T-helper 9 cell (primary cell): ENCODE measurements at places on chromosomes 7 and 10.

DNA sequence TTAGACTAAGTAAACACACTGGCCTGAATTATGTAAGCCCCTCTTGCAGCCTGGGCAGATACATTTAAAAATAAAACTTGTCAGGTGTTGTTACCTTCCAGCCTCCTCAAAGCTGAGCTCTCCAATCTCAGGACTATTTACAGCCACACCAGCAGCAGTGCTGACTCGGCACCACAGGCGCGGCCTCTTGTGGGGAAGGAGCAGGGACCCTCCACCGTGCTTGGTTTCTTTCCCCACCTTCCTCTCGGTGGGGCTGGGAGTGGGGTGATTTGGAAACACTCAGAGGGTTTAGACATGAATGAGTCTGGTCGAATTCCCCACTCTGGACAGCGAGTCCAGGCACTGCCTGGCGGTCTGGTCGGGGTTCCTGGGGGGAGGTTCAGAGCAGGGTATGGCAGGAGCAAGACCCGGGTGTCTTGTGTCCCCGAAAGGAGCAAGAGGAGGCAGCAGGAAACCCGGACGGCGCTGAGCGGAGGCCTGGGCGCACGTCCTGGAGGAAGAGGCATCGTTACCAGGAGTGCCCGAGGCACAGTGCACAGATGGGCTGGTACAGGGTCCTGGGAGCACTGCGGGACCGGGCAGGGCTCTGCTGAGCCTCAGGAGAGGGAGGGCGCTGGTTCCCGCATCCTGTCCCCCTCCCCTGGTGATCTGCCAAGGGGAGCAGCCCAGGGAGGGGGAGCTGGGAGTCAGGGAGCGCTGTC is 29.2 kb upstream of the CFAP46 start:
- no peak for DNase-seq

DNA sequence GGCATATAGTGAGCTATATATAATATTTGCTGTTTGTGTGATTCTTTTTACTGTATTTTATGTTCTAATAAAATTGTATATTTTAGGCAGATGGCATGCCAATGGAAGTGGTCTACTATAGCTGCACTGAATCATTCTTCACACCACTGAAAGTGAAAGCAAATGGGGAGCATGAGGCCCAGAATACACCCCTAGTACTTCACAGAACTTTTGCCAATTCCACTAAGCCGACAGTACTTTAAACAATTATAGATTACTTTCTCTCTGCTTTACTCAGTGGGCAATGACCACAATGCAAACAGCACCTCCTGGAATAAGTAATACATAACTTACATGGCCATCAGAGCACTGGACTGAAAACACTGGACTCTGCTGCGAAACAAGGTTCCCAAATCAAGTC is 70.2 kb downstream of the ANKRD26 start:
- DNase-seq = no peak

DNA sequence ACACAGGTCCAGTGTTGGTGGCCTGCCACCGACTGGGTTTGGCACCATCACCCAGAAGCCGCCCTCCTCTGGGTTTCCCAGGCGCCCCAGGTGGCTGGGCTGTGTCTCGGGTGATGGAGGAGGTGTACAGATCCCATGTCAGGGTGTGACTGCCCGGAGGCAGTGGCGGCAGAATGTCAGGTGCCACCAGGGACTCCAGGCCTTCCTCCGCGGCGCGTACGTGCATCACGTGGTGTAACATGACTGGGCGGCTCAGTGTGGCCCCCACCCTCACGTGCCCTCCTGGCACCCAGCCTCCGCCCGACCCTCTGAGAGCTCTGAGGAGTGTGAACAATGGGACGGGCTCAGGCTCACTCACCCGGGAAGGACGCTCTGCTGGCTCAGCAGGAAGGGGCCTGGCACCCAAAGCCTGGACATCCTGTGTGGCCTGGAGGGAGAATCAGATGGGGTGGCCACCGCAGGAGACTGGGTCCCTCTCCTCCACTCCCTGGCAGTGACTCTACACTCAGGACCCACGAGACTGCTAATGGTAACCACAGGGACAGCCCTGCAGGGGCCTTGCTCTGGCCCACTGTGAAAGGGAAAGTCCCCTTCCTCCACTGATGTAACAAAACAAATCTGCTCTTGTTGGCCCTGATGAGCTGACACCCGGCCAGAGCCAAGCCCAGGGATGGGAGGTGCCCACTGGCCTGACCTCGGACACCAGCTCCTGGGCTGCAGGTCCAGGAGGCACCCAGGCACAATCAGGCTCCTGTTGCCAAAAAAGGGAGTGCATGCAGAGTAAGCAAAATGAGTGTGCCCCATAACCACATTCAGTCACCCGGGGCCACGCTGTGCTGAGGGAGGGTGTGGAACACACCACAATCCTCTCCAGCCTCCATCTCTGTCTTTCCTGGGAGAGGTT is 164.8 kb downstream of the PRKAG2 start:
- no peak for DNase-seq

DNA sequence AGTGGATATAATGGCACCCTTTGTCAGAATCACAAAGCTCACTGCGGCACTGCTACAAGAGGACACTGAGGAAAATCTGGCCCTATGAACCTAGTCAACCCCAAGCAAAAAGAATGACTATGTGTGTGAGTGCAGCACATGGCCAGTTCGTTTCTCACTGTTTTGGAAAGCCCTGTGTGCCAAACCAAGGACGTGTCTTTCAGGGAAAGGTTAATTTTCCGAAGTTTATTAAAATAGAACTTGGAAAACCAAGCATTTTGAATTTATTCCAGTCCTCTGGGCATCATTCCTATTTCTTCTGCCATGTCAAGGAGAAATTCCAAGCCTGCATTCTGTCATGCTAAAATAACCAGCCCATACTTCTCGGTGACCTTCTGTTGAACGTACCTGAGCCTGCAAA is 471.8 kb downstream of the PLXDC2 start:
- no peak for DNase-seq

GRCh38 chr10:8316284-8316683 is 261.8 kb downstream of the GATA3 start:
- DNase-seq = no peak

- no peak for DNase-seq
These were observed 21.6 kb upstream of the ERCC6 start for GRCh38 chr10:49560526-49560925.

- no peak for DNase-seq
These were observed 16.3 kb upstream of the ZMIZ1 start for GRCh38 chr10:79052291-79053080.

GRCh38 chr10:15242261-15242840 is 73.9 kb upstream of the NMT2 start:
- no peak for DNase-seq

DNA sequence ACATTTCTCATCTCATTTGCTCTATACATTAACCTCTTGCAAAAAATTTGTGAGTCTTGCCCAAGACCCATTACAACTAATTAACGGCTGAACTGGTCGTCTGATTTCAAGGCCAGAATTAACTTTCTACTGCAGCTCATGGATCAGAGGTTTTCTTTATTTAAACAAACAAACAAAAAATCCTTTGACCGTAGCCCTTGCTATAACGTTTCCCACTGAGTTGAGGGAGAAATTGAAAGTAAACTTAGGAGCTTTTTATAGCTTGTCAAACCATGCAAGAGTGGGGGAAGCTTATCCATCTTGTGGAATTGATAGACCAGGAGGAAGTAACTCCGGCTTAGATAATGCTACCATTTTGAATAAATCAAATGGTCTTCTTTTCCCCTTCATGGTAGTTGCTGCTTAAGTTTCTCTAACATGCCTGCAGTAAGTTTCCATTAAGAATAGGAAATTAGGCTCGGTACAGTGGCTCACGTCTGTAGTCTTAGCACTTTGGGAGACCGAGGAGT is 3.3 kb downstream of the SRGN start:
- no peak for DNase-seq

GRCh38 chr10:130037169-130037661 is 73.1 kb upstream of the EBF3 start:
- no peak for DNase-seq

DNA sequence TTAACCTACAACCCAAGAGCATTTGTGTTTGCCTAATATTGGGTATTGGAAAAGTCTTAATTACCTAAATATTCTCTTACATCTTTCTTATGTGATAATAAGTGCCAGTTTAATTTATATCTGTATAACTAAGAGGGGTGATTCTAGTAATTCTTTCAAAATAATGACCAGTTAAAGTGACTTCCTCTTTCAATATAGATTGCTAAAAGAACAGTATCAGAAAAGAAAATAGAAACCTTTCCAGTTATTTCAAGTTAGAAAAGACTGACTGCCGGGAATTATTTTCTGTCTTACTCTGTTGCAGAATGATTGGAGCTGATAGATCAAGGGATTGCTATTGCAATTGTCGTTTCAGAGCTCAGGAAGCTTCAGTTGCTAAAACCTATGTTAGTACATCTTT is 525.0 kb upstream of the SEMA3D start:
- DNase-seq = no peak

DNA sequence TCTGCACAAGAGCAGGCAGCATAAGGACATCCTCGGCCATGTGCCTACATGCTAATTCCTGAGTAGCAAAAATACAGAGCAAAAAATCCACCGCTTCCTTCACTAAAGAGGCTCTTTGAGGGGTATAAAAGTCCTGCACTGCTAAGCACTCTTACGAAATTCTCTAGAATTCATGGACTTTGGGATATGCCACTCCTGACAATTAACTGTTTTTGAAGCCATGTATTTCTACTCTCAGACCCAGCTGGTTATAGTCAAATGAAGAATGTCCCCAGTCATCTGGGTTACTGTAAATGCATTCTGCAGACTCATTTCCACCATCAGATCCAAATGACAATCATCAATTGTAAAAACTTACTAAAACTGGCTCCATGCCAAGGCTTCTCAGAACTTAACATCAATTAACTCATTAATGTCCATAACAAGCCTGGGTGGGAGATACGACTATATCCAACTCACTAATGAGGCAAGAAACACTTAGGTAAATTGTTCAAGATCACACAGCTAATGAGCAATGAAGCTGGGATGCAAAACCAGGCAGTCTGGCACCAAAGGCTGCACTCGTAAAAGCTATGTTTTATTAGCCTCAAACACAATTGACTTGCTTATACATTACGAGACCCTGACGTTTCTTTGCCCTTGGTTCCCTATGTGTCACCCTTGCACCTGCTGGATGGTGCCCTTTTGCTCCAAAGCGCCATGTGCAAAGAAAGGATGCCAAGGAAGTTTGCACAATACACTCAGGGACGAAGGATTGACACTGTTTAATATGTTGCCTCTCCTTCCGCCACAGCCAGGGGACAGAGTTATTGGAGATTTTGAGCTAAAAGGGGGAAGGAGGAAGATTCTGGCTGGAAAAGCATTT is 250.4 kb downstream of the ELMO1 start:
- no peak for DNase-seq

DNA sequence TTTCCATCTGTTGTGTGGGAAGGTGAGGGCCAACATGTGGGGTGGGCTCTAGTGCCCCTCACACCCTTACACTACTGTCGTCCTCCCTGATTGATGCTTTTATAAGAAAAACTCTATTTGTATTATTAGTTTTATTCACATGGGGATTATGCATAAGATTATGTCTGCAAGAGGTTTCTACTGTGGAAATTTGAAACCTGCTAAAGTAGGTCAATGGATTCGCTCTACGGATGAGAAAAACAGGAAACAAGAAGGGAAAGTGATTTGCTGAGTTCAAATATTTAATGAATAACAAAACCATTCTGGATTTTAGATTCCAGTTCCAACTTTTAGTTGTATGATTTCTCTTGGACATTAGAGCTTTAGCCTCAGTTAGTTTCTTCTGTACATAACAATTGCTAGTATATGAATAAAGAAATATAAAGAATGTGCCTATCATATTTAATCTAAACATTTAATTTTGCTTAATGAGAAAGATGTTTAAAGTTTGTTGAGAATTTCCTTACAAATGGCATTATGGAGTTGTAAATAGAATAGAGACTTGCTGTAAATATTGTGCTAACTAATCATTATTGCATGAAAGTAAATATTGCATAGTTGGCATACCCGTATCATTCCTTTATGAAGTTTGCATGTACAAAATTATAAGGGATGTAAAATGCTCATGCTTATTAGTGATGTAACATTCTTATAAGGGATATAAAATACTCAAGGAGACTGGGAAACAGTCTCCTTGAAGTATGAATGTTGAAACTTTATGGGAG is 193.8 kb downstream of the THSD7A start:
- no peak for DNase-seq

DNA sequence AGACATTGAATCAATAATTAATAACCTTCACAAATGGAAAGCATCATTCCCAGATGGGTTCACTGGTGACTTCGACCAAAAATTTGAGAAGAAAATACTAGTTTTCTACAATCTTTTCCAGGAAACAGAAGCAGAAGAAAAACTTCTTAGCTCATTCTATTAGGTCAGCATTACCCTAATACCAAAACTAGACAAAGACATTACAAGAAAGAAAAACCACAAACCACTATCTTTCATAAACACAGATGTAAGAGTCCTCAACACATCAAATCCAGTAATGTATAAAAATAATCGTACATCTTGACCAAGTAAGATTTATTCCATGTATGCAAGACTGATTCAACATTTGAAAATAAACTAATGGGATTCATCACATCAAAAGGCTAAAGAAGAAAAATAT is 64.0 kb upstream of the CDK1 start:
- no peak for DNase-seq

- DNase-seq = no peak
These were observed 291.7 kb downstream of the DNAJB6 start for GRCh38 chr7:157628456-157628855.

DNA sequence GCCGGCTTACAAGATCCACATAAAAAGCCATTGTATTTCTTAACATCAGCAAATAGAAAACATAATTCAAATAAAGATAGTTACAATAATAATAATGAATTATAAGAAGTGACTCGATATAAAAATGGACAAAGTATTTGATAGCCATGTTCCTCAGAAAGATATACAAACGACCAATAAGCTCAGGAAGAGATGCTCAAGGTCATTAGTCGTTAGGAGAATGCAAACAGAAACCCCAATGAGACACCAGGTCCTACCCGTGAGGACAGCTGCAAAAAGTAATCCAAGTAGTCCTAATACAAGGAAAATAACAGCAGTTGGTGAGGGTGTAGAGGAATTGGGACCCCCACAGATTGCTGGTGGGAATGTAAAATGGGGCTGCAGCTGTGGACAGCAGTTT is 54.2 kb upstream of the INPP5A start:
- DNase-seq = no peak

DNA sequence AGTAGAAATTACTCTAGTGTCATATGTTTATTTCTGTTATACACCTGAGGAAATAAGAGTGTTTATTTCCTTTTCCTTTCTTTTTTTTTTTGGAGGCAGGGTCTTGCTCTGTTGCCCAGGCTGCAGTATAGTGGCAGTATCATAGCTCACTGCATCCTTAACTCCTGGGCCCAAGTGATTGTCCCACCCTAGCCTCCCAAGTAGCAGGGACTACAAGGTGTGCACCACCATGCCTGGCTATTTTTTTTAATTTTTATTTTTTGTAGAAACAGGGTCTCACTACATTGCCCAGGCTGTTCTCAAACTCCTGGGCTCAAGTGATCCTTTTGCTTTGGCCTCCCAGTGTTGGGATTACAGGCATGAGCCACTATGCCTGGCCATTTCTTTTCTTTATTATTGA is 37.8 kb downstream of the TBC1D12 start:
- no peak for DNase-seq

- no peak for DNase-seq
These were observed 148.9 kb upstream of the SLC13A1 start for GRCh38 chr7:123348690-123349089.
